Activated CD4-positive, alpha-beta T cell treated with anti-CD3 and anti-CD28 coated beads, Interleukin-2, amount 50 U/mL, for 4 hours (primary cell): ENCODE measurements at places on chromosomes 6 and 20.

GRCh38 chr6:2656460-2657079 is 94.2 kb downstream of the MYLK4 start:
- no peak for DNase-seq

- DNase-seq: no peak
Measured at GRCh38 chr20:50744143-50744792, 12.9 kb downstream of the PARD6B start.

GRCh38 chr20:37343212-37343993 is 2.5 kb upstream of the SRC start:
- DNase-seq: no peak

DNA sequence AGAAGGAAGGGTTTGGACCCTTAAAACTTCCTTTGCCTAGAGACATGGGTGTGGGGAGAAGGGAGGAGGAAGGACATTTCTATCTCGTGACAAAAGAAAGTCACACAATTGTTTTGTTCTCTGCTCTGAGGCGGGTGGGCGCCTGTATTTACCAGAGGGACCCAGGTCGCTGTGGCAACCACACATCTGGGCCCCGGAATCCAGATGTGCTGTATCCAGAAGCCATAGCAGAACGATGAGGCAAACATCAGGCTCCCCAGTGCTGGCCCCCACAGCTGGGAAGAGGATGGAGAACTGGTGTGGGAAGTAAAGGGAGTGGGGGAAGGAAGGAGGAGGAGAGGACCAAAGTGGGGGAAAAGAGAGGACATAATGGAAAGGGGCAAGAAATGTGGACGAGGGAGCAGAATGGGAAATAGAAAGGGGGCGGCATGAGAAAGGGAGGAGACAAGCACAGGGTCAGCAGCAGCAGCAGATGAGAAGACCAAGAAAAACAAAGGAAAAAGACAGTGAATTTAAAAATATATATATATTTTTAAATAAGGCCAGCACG is 3.4 kb upstream of the TNXB start:
- no peak for DNase-seq

- no peak for DNase-seq
Measured at GRCh38 chr20:10576411-10577090, 97.2 kb downstream of the JAG1 start.

- no peak for DNase-seq
Measured at GRCh38 chr6:43240950-43241349, 2.3 kb upstream of the TTBK1 start.
